ENCODE measurements at places on chromosomes 1 and 21.

GRCh38 chr1:200468264-200469001 lies 58.6 kb upstream of the ZNF281 start:
- no peak for DNase-seq

DNA sequence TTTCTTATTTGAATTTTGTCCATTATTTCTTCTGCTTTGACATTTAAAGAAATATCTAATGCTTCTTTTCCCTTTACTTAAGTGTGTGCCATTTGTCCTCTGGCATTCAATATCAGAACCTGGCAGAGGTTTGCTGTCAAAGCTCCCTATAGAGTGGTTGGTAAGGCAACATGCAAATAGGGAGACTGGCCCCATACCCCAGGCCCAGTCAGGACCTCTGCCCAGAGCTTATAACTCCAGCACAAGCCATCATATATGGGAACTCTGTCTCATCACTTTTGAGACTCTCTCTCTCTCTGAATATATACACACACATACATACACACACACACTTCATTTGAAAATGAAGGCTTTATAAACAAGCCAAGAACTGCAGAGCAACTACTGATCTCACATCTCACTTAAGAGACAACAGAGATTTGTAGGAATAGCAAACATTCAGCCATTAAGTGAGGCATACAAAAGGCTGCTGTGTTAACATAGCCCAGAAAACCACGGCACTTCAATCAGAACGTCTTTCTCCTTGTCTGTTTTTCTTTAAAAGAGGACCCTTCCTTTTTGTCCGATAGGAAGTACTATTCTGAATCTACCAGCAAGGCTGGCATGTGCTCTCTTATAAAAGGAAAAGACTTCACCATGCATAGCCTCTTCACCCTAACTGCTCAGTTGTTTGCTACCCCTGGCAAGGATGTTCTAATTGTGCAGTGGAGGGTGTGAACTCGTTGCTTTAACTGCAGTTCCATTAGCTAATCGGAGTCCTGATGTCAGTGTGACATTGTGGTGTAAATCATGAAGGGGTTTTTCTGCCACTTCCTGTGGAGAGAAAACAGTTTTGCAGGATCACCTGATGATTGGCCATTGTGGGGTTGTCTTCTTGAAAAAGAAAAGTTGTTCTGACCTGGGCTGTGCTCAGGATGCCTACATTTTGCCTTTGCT lies 101.7 kb downstream of the NR5A2 start:
- DNase-seq: no peak

- no peak for DNase-seq
Observed at GRCh38 chr1:246497331-246497915, 9.7 kb downstream of the SMYD3 start.

DNA sequence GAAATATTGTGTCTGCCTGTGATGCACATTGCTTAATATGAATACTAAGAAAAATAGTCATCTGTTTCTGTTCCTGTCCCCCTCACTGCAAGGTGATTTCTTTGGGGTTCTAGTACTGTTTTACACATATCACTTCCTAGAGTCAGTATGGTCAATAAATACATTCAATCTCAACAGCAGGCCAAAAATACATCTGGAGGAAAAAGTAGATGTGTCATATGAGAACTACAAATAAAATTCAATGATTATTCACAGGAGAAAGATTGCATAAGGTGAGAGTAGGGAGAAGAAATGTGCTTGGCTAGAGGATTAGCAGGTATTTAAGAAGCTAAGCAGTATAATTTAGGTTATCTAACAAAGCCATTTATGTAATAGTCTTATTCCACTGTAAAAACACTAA lies 45.3 kb upstream of the SAMSN1 start:
- DNase-seq: no peak

- DNase-seq: no peak
Observed at GRCh38 chr1:10663678-10664035, 132.8 kb downstream of the CASZ1 start.

GRCh38 chr1:186819126-186819525 lies 9.6 kb upstream of the PLA2G4A start:
- DNase-seq: no peak

DNA sequence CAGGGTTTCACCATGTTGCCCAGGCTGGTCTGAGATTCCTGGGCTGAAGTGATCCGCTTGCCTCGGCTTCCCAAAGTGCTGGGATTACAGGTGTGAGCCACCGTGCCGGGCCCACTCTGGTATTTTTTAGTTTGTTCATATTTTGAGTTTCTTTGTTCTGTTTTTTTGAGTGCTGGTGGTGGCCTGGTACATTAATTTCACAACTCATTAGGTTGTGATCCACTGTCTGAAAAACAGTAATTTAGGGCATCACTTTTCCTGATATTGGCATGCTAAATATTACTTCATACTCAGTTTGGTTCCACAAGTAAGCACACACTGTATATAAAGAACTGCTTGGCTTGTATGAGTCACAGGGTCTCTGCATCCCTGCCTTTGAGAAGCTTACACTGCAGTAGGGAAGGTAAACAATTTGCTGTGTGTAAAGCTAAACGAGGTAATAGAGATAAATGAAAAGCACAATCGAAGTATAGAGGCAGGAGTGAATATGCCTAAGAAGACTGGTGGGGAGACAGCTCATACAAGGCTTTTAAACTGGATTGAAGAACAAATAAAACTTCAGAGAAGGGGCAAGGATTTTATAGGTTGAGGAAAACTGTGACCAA lies 7.7 kb downstream of the SNX27 start:
- no peak for DNase-seq

- no peak for DNase-seq
Observed at GRCh38 chr1:170196490-170197236, 50.9 kb downstream of the NTMT2 start.

GRCh38 chr1:92211166-92211565 lies 6.5 kb upstream of the C1orf146 start:
- DNase-seq: no peak

DNA sequence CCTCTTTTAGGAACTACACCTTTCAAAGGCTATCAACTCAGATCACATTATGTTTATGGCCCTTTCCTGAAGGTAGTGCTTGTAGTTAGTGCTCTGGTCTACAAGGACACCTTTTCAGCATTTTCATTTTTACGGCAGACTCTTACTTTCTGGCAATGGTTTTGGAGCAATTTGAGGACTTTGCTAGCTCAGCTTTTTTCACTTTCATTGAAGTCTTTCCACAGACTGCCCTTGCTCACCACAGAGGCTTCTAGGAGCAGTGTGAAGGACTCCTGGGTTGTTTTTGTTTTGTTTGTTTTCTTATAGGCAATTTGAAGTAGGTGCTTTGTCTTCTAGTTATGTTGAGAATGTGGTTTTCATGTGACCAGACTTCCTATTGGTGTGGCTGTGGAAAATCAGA lies 43.1 kb downstream of the CD55 start:
- DNase-seq: no peak

DNA sequence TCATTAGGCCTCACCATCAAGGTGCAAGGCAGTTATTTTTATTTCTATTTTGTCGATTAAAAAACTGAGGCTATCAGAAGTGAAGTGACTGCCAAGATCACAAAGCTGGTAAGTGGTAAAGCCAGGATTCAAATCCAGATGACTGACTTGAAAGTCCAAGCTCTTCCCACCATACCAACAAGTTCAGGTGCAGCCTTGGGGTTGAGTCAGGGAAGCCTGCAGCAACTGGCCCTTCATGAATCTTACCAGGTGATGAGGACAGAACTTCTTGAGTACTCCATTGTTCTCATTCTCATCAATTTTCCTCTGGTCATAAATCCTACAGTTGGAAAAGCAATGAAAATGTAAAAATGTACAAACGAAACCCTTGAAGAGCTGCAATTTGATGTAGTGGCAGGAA lies 20.2 kb downstream of the PEA15 start:
- no peak for DNase-seq

DNA sequence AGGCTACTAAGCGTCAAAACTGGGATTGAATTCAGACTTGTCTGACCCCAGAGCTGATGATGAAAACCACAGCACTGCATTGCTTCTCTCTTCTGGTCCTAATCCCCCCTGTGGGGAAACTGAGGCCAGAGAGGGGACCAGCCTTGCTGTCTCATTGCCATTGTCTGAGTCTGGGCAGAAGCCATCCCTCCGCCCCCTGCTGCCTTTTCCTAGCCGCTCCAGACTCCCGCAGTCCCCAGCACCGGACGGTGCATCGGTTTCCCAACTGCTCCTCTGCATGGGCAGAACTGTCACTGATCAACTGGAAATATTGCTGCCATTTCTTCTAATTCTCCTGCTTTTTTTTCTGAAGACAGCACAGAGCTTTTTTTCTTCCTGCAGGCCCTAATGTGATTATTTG lies 157.4 kb downstream of the ACTL8 start:
- no peak for DNase-seq

DNA sequence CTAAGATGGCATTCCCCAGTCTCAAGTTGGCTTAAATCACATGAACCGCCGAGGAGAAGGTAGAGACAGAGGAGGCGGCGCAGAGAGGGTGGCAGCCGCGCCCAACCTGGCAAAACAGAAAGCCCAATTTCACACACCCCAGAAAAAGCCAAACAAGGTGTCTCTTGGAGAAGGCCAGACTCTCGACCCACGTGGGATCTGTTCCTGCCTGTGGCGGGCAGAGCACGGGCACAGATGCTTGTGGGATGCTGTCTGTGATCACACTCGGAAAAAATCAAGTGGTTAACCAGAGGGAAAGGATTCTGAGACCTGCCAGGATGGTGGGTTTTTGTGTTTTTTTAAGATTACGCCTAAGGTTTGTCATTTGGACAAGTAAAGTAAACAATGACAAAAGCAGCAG lies 80.7 kb downstream of the MRPL37 start:
- no peak for DNase-seq

- no peak for DNase-seq
Observed at GRCh38 chr1:66295803-66296202, 238.2 kb upstream of the SGIP1 start.

DNA sequence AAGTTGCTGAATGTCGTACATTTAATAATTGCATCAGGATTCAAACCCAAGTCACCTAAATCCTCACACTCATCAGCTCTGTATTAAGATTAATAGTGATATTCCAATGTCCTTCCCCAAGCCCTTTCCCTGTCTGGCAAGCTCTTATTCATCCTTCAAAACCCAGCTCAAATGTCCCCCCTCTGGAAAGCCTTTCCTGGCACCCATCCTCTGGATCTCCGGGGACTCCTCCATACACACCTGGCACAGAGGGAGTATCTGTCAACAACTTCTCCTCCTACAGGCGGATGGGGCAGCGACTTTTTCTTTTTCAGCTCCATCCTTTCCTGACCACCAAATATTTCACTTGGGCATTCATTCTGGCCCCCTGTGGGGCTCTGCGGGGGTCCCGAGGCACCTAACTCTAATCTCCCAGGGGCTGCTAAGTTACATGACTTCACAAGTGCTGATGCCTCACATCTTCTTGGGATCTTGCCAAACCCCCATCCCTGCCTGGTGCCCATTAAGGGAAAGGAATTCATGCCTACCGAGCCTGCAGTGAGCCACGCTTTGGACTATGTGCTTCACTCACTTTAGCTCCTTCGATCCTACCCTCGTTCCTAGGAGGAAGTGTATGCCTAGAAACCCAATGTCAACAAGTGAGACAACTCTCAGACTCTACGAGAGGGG lies 15.2 kb downstream of the TINAGL1 start:
- no peak for DNase-seq

- no peak for DNase-seq
Observed at GRCh38 chr1:190619724-190620123, 142.1 kb upstream of the BRINP3 start.

GRCh38 chr1:7580923-7581753 lies 190.0 kb upstream of the VAMP3 start:
- no peak for DNase-seq

DNA sequence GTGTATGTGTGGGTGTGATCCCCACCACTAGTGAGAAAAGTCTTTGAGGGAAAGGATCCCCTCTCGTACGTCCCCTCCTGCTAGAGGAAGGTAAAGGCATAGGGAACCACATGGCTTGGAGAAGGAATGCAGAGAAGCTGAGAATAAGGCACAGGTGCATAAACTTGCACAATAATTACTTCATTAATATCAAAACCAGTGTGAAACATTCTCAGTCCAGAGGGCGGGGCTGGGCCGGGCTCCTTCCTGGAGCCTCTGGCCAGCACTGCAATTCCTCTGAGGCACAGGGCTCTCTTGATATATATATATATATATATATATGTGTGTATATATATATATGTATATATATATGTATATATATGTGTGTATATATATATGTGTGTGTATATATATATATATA lies 162.6 kb downstream of the TSEN15 start:
- no peak for DNase-seq

- DNase-seq: no peak
Observed at GRCh38 chr1:83769594-83770318, 229.2 kb downstream of the TTLL7 start.

GRCh38 chr21:34900376-34900775 lies 148.7 kb downstream of the RUNX1 start:
- DNase-seq: no peak

DNA sequence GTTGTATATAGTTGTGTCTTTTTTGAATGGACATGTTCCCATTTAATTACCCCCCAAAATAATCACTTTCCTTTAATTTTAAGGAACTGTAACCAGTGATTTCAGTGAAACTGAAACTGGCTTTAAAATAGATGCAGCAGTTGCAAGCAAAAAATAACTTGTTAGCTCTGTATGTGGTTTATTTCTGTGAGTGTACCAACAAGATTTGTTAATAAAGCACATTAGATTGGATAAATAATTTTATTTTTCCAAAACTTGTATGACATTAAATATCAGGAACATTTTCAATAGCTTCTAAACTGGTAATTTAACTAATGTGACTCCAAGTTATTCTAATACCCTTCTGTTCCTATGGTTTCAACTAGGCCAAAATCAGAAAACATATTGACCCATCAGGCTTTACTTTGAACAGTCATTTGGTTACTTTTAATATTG lies 184.3 kb upstream of the CACYBP start:
- no peak for DNase-seq

DNA sequence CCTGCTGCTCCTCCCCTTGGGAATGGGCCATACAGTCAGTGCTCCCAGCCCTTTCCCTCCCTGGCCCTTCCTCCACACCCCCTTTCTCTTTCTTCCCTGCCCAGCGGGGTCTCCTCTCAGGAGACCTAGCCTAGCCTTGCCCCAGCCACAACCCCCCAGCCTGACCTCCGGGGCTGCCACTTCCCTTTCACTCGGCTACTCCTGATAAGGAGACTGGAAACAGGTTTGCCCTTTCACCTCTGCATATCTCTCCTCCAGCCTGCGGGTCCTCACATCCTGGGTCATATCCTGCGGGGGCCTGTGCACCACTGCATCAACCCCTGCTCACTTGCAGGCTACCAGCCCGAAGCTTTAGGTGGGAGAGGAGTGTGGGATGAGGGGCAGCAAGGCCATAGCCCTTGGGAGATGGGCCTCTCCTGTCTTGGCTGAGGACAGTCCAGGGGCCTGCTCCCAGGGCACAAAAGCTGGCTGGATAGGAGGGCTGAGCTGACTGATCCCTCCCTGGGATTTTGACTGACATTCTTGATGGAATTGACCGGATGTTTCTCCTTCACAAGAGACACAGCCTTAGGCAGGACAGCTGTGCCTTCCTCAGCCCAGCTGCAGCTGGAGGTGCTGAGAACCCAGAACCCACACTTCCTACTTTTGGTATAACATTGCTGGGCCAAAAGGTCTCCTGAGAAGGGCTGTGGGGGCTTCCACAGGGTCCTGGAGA lies 19.2 kb upstream of the ALX3 start:
- DNase-seq: no peak

GRCh38 chr1:196543833-196544232 lies 64.4 kb downstream of the KCNT2 start:
- DNase-seq: no peak
